ENCODE measurements at places on chromosomes 2 and 18. TPM values are rescaled to one million over a fixed set of nuclear protein-coding genes. Genes with fewer than 3 reads are reported as not detected.

- no peak for DNase-seq
Observed at GRCh38 chr2:4653991-4654390, 950.6 kb downstream of the DCDC2C start.

GRCh38 chr18:57976230-57976773, 67.7 kb upstream of the NEDD4L start:
- no peak for DNase-seq

DNA sequence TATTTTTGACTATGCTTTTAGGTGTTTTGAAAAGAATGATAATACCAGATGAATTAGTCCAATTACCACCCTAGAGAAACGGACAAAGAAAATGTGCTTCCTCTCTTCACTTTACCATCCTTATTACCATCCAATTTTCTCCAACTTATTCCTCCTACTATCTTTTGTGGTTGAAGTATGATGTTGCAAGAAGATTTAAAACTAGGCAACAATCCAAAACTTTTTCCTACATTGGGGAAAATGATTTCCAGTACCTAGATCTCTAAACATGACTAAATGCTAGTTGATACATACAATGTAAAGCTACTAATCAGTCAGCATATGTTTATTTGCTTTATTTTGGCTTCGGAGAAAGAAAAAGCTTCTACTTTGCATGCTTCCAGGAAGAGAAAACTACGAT, 355.0 kb upstream of the LYPD1 start:
- DNase-seq, result no peak

DNA sequence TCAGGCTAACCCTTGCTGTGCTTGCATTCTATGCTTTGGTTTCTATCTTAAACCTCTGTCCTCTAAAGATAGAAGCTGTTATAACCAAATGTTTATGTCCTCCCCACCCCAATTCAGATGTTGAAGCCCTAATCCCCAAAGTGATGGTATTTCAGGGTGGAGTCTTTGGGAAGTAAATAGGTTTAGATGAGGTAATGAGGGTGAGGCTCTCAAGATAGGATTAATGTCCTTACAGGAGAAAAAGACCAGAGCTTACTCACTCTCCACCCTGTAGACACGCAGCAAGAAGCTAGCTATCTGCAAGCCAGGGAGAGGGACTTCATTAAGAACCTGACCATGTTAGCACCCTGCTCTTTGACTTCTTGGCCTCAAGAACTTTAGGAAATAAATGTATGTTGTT, 362.5 kb downstream of the ERBB4 start:
- no peak for DNase-seq

DNA sequence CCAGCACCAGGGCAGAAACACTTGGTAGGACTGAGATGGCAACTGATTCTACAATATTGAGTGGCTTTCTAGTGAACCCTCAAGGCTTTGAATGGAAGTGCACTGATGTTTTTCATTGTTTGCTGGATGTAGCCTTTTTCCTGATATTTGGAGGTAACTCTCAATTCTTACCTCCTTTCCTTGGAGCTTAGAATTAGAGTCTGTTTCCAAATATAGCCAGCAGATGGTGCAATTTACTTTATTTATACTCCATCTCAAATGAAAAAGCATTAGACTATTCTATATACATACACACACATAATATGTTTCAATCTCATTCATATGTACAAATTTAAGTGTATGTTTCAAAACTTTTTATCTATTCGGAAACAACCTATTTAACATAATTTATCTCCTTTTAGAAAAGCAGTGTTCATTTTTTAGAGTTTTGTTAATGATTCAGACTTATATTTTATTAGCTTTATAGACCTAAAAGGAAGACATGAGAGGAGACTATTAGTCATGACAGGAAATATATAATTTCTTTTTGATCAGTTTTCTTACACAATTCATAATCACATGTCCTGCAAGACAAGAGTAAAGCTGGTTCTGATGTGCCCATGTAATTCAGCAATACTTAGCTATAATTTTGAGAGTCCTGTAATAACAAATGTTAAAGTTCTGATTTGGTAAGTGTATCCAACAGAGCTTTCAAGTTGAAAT, 124.8 kb downstream of the NUP35 start:
- no peak for DNase-seq

- no peak for DNase-seq
Observed at GRCh38 chr2:27583390-27583915, 611 bp downstream of the ZNF512 start.

DNA sequence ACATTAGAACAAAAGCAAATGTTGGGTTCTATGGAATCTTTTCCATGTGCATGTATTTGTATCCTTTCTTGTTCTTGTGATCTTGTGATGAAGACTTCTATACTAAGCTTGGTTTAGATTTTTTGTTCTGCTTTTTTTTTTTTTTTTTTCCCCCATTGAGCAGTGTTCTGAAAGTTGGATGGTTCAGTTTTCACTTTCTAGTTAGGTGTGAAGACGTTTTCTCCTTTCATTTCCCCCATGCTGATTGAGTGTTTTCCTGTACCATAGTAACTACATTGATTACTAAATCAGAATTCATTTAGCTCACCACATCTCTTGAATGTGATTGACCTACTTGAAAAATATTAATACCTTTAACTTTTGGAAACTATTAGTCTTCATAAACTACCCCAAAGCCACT, 34.1 kb downstream of the NOP58 start:
- DNase-seq, result no peak

GRCh38 chr2:147575106-147575505, 269.7 kb upstream of the ACVR2A start:
- DNase-seq, result no peak

DNA sequence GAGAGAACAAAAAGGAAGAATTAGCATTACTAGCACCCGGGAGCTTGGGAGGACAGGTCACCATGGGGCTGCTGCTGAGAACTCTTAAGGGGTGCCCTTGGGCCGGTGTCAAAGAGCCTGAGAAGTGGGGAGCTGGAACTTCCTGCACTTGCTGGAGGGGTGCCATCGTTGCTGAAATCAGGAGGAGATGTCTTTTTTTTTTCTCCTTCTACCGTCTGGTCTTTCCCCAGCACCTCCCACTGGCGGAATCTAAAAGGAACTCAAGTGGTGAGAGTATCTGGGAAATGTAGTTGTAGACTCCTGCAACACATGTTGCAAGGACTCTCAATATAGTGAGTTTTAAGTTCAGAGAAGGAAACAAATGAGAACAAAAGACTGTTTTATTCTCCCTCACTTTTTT, 6.1 kb upstream of the AMMECR1L start:
- no peak for DNase-seq

GRCh38 chr2:63827749-63828148, 13.9 kb upstream of the UGP2 start:
- no peak for DNase-seq

GRCh38 chr2:100856732-100857131, 36.8 kb downstream of the NPAS2 start:
- no peak for DNase-seq

CNGA3 gene
- total RNA-seq, result not detected

DCDC2C gene
- total RNA-seq, result not detected
